Transverse colon (tissue), 4 donors: ENCODE measurements at places on chromosomes 1 and 21.
A peak's percentile ranks its signal among the peaks of the same experiment; 100 is the strongest.

DNA sequence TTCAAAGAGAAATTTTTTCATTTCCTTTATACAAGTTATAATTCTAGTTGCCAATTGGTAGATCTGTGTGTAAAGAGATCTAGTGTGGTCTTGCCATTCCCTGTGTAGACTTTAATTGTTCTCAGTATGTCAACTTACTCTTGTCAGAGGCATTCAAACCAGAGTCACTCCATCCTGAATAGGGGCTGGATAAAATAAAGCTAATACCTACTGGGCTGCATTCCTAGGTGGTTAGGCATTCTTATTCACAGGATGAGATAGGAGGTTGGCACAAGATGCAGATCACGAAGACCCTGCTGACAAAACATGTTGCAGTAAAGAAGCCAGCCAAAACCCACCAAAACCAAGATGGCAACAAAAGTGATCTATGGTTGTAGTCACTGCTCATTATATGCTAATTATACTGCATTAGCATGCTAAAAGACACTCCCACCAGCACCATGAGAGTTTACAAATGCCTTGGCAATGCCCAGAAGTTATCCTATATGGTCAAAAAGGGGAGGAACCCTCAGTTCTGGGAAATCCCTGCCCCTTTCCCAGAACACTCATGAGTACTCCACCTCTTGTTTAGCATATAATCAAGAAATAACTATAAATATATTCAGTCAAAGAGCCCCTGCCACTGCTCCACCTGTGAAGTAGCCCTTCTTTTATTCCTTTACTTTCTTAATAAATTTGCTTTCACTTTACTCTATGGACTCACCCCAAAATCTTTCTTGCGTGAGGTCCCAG is 74.0 kb upstream of the ADAMTS5 start:
- no peak overlapping the region for H3K4me3 ChIP-seq
- H3K36me3 ChIP-seq, result no peaks in the 10 kb centered on the region
- no peaks in the 10 kb centered on the region for H3K4me1 ChIP-seq
- no peak for DNase-seq

GRCh38 chr1:151653397-151653796 is 41.5 kb downstream of the SNX27 start:
- H3K36me3 ChIP-seq, result no peaks in the 10 kb centered on the region
- peak overlapping the region; percentile 20 for H3K27ac ChIP-seq
- no peak overlapping the region for H3K4me3 ChIP-seq
- no peak for DNase-seq
- H3K27me3 ChIP-seq, result no peaks in the 10 kb centered on the region
- no peaks in the 10 kb centered on the region for H3K4me1 ChIP-seq

GRCh38 chr1:32971576-32971975 is 7.0 kb upstream of the RNF19B start:
- H3K4me1 ChIP-seq, result peaks cover 9% of the 10 kb centered on the region
- peaks cover 13% of the 10 kb centered on the region for H3K27me3 ChIP-seq
- DNase-seq, result no peak
- no peak overlapping the region for H3K4me3 ChIP-seq
- H3K36me3 ChIP-seq, result no peaks in the 10 kb centered on the region

GRCh38 chr1:61284248-61284854 is 202.0 kb downstream of the NFIA start:
- no peak overlapping the region for H3K4me3 ChIP-seq
- H3K36me3 ChIP-seq, result no peaks in the 10 kb centered on the region
- H3K27me3 ChIP-seq, result no peaks in the 10 kb centered on the region
- H3K27ac ChIP-seq, result no peak overlapping the region

DNA sequence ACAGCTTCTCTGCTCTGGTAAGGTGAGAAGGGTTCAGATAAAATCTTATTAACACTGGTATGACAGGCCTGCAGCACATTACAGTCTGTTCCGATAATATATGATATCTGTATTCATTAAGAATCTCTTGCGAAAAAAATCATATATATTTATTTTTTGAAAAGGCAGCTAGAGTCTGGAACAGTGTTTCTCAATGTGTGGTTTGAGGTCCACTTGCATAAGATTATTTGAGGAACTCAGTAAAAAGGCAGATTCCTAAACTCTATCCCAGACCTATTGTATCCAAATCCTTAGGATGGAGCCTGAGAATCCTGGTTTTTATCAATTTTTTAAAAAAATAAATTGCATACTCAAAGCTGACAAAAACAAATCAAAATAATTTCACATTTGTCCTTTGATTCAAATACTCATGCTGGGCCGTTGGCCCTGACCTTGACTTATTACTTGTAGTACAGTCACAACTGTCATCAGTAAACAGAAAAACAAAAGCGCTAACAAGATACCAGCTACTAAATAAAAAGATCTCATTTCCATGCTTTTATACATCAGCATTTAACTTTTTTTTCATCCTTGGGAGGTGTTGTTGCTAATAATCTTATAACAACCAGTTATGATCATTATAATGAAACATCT is 60.6 kb downstream of the RGS2 start:
- no peaks in the 10 kb centered on the region for H3K27me3 ChIP-seq
- no peak overlapping the region for H3K27ac ChIP-seq
- no peaks in the 10 kb centered on the region for H3K36me3 ChIP-seq

DNA sequence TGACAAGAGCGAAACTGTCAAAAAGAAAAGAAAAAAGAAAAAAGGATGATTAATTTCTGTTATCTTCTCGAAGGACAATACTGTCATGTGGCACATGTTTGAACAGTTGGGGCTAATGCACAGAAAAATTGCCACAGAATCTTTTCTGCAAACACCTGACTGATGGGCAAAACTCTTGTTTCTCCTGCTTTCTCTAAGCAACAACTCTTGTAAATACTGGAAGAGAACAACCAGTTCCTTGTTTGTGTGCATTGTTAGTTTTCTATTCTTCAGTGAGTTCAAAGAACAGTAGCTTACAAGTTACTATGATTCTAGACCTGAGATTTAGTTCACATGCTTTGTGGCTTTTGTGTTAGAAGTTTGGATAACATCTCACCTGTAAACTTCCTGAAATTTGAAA is 60.7 kb downstream of the CDC14A start:
- H3K4me3 ChIP-seq, result no peak overlapping the region
- DNase-seq, result no peak
- no peaks in the 10 kb centered on the region for H3K4me1 ChIP-seq
- H3K27me3 ChIP-seq, result no peaks in the 10 kb centered on the region
- H3K27ac ChIP-seq, result no peak overlapping the region

DNA sequence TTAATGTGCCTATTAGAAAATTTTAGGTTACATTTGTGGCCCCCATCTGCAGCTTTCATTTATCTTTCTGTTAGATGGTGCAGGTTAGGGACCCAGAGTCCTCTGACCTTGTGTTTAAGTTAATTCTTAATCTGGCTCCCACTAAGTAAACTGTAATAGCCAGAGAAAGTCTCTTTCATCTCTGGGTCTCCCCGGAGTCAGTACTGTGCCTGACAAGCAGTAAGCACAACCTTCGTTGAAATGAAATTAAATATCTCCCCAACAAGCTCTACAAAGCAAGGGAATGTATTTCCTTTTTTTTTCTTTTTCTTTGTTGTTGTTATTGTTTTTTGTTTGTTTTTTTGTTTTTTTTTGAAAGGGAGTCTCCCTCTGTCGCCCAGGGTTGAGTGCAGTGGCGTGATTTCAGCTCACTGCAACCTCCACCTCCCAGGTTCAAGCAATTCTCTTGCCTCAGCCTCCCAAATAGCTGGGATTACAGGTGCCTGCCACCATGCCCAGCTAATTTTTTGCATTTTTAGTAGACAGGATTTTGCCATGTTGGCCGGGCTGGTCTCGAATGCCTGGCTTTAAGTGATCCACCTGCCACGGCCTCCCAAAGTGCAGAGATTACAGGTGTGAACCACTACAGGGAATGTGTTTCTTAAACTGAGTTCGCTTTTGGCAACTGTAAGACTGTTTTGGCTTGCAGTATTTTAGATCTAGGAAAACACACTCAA is 81.6 kb downstream of the HHIPL2 start:
- H3K4me1 ChIP-seq, result peaks cover 16% of the 10 kb centered on the region
- H3K4me3 ChIP-seq, result no peak overlapping the region
- no peaks in the 10 kb centered on the region for H3K27me3 ChIP-seq
- peak overlapping the region; percentile 83 for H3K27ac ChIP-seq

DNA sequence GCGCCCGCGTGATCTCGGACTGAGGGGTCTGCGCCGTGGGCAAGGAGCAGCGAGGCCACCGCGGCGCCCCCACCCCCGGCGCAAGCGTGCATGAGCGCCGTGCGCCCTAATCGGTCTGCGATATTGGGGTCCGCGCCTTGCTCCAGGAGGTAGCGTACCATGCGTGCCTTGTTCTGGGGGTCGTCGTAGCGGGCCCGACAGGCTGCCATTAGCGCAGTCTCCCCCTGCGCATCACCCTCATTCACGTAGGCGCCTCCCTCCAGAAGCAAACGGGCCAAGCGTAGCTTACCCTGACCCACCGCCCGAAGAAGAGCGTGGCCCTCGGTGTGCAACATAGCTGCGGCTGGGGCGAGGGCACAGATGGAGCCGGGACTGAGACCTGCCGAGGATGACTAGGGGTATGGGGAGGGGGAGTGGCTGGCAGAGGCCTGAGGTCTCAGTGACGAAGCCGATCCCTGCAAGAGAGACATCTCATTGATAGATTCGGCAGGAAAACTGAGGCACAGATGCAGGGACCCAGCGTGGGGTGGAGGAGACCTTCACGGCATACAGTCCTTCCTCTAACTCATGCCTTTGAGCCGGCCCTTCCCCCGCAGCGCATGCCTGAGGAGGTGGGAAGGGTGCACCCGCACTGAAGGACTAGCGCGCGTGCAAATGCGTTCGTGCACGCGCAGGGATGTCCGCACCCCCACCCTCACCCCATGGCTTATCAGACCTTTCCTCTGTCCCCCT is 2.8 kb downstream of the ANKRD34A start:
- H3K27me3 ChIP-seq, result peaks cover 36% of the 10 kb centered on the region
- peak overlapping the region; percentile 67 for H3K4me3 ChIP-seq
- peak; percentile 63 for DNase-seq

DNA sequence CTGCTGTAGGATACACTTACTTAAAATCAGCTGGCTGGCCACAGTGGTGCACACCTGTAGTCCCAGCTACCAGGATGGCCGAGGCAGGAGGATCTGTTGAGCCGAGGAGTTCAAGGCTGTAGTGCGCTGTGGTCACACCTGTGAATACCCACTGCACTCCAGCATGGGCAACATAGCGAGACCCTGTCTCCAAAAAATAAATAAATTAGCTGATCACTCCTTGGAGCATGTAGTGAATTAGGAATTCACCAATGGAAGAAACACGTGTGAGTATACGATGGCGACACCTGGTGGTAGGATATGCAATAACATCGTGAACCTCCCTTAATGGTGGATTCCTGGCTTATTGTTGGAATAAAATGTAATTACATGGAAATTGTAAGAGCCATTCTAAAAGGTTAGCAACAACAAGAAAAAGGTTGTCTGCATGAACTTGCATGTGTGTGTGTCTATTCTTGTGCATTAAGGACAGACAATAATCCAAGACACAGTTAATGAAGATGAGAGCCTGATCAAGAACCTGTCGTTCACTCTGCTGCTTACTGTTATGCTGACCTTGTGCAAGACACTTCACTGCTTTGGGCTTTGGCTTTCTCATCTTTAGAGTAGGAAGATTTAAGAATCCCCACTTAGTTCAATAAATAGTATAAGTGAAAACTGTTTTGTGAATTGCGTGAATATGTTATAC is 38.6 kb upstream of the COX20 start:
- no peaks in the 10 kb centered on the region for H3K27me3 ChIP-seq
- no peaks in the 10 kb centered on the region for H3K4me1 ChIP-seq
- H3K36me3 ChIP-seq, result no peaks in the 10 kb centered on the region
- H3K27ac ChIP-seq, result no peak overlapping the region
- peak; percentile 69 for DNase-seq

DNA sequence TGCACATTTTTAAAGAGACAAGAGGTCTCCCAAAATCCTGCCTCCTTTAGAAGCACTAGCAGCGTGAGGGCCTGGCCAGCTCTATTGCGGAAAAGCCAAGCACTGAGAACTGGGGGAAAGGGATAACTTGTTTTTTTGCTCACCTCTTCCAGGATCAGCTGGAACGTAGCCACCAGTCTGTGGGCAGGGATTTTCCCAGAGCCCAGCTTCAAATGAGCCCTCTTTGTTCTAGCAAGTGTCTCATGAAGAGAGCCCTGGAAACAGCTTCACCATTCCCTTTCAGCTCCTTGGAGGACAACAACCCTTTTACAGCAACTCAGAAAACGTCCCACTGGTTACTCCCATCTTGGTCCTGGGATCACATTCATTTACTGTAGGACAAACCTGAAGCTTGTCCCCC is 195.4 kb downstream of the LMX1A start:
- no peak overlapping the region for H3K4me3 ChIP-seq
- DNase-seq, result no peak

- H3K27me3 ChIP-seq, result no peaks in the 10 kb centered on the region
- H3K4me3 ChIP-seq, result no peak overlapping the region
- H3K27ac ChIP-seq, result peak overlapping the region; percentile 1
- peaks cover 13% of the 10 kb centered on the region for H3K4me1 ChIP-seq
- no peaks in the 10 kb centered on the region for H3K36me3 ChIP-seq
- no peak for DNase-seq
Measured at GRCh38 chr1:244365809-244366208, 85.9 kb downstream of the ADSS2 start.

DNA sequence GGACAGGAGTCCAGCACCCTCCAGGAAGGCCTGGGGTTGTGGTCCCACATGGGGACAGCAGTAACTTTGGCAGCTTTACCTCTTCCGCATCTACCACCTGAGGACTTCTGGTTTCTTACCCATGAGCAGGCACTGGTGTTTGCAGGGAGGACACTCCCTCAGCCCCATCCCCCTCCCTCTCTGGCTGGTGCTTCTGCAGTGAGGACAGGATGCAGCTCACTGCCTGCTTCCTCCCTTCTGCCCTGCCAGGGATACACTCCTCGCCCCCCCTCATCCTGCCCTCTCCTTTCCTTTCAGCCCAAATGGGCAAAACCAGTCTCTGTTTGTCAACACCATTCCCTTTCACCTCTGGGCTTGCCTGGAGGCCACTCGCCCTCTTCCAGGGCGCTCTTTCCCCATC is 62.4 kb downstream of the KIRREL1 start:
- no peaks in the 10 kb centered on the region for H3K4me1 ChIP-seq
- H3K27me3 ChIP-seq, result no peaks in the 10 kb centered on the region
- no peaks in the 10 kb centered on the region for H3K36me3 ChIP-seq
- no peak overlapping the region for H3K27ac ChIP-seq
- no peak for DNase-seq
- no peak overlapping the region for H3K4me3 ChIP-seq

DNA sequence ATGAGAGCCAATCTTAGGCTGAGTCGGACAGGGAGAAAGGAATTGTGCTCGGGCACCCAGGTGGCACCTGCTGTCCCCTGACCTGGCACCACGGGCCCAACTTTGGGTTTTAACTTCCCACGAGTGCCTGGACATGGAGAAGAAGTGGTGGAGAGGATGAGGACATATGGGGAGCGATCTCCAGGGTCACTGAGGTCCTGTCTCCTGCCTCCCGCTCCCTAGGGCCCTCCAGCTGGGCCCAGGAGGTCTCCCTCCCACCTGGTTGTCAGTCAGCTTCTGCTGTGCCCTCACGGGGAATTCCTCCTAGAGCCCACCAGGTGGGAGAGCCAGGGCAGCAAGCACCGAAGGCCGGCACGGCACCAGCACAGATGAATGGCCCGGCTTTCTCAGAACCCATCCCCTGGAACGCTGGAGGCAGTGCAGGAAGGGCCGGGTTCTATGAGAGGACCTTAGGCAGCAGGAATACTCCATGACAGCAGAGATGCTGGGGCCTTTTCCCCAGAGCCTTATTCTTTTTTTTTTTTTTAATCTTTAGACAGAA is 435.5 kb downstream of the CAMTA1 start:
- no peak for DNase-seq
- H3K4me3 ChIP-seq, result no peak overlapping the region
- H3K4me1 ChIP-seq, result no peaks in the 10 kb centered on the region
- no peaks in the 10 kb centered on the region for H3K36me3 ChIP-seq
- H3K27me3 ChIP-seq, result peaks cover 3% of the 10 kb centered on the region

GRCh38 chr1:218514689-218515088 is 169.6 kb downstream of the TGFB2 start:
- H3K27ac ChIP-seq, result no peak overlapping the region
- no peaks in the 10 kb centered on the region for H3K4me1 ChIP-seq
- H3K27me3 ChIP-seq, result no peaks in the 10 kb centered on the region
- no peaks in the 10 kb centered on the region for H3K36me3 ChIP-seq
- no peak for DNase-seq
- no peak overlapping the region for H3K4me3 ChIP-seq
